ENCODE measurements at places on chromosomes 16 and 17. TPM values are rescaled to one million over a fixed set of nuclear protein-coding genes. Genes with fewer than 3 reads are reported as not detected.

- H3K4me1 ChIP-seq, result peaks cover 13% of the 10 kb centered on the region
- no peak overlapping the region for H3K4me3 ChIP-seq
- H3K27ac ChIP-seq, result no peak overlapping the region
- DNase-seq, result no peak
Observed at GRCh38 chr17:81990836-81991683, 13.6 kb downstream of the ASPSCR1 start.

GRCh38 chr17:35973333-35974260 is 7.7 kb downstream of the CCL16 start:
- no peak overlapping the region for H3K4me3 ChIP-seq
- H3K27me3 ChIP-seq, result peaks cover 3% of the 10 kb centered on the region
- H3K27ac ChIP-seq, result no peak overlapping the region
- H3K36me3 ChIP-seq, result no peaks in the 10 kb centered on the region
- peak; percentile 32 for DNase-seq

GRCh38 chr17:50157891-50158290 is 7.4 kb upstream of the PPP1R9B start:
- no peak overlapping the region for H3K4me3 ChIP-seq
- no peaks in the 10 kb centered on the region for H3K36me3 ChIP-seq
- H3K27me3 ChIP-seq, result no peaks in the 10 kb centered on the region
- peaks cover 10% of the 10 kb centered on the region for H3K4me1 ChIP-seq
- H3K27ac ChIP-seq, result no peak overlapping the region

DNA sequence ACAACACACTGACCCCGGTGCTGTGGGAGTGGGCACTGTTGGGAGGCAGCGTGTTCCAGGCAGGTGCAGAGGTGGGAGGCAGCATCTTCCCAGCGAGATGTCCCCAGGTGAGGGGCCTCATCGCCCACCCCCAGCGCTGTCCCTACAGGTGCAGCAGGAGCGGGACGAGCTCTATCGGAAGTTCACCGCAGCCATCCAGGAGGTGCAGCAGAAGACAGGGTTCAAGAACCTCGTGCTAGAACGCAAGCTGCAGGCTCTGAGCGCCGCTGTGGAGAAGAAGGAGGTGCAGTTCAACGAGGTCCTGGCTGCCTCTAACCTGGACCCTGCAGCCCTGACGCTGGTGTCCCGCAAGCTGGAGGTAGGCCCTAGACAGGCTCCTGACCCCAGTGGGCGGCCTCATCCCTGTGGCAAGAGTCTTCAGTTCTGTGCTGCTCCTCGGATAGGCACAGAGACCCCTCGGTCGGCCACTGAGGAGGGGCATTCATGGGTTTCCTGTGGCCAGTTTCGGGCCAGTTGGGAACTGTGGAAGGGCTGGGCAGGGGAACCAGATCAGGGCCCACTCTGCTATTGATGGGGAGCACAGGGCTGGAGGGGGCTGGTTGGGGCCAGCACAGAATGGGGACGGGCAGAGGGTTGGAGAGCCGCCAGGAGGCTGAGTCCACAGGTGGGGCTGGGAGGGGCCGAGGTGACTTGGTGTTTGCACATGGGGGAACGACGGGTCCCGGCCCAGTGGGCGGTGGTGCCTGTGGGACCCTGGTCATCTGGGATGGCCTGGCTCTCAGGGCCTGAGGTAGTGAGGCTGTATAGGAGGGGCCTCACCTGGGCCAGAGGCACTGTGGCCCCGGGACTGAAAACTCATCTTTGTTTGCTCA is 21.1 kb upstream of the DBNDD1 start:
- DNase-seq, result no peak
- H3K4me3 ChIP-seq, result no peak overlapping the region
- H3K4me1 ChIP-seq, result no peaks in the 10 kb centered on the region
- H3K36me3 ChIP-seq, result peaks cover 54% of the 10 kb centered on the region
- H3K27me3 ChIP-seq, result no peaks in the 10 kb centered on the region

- no peak for DNase-seq
- H3K4me3 ChIP-seq, result no peak overlapping the region
- H3K4me1 ChIP-seq, result no peaks in the 10 kb centered on the region
Observed at GRCh38 chr17:33680472-33680871, 387.4 kb upstream of the ASIC2 start.

DNA sequence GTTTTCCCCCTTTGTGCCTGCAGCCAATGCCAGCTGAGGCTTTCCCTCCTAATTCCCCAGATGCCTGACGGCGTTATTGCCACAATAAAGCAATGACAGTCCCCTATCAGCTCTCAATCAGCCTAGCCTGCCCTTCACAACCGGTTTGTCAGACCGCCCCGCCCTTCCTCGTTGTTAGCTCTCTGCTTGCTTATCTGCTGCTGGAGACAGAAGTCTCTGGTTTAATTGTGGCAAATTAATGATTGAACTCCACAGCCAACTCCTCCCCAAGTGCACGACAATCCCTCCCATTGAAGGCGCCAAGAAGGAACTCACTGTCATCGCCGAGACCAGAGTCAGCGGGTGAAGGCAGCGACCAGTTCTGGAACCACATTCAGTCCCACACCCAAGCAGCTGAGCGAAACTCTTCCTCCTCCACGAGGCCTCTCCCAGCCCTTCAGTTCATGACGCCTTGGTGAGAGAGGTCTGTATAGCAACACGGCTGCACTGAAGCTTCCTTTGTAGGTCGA is 474.4 kb downstream of the SLC39A11 start:
- H3K4me3 ChIP-seq, result no peak overlapping the region
- H3K36me3 ChIP-seq, result no peaks in the 10 kb centered on the region
- no peak for DNase-seq
- H3K27me3 ChIP-seq, result peaks cover 21% of the 10 kb centered on the region
- no peak overlapping the region for H3K27ac ChIP-seq
- H3K4me1 ChIP-seq, result peaks cover 12% of the 10 kb centered on the region

DNA sequence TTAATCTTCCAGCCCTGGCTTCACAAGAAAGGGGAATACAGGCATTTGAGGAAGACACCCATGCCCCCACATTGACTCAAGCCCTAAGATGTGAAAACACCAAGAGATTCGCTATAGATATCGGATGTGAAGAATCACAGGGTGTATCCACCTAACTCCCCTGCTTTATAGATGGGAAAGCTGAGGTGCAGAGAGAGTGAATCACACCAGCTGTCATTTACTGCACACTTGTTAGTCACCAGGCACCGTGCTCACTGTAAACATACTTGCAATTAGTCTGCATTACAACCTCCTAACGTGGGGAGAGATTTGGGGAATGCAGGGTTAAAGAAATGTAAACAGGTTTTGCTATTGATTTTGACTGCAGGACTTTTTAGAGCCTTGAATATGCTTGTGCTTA is 325.5 kb downstream of the C16orf95 start:
- H3K27me3 ChIP-seq, result no peaks in the 10 kb centered on the region
- H3K4me3 ChIP-seq, result no peak overlapping the region
- peaks cover 9% of the 10 kb centered on the region for H3K4me1 ChIP-seq
- no peaks in the 10 kb centered on the region for H3K36me3 ChIP-seq
- DNase-seq, result peak; percentile 88

GRCh38 chr17:66043419-66043818 is 148.5 kb downstream of the CEP112 start:
- no peaks in the 10 kb centered on the region for H3K4me1 ChIP-seq
- H3K27me3 ChIP-seq, result no peaks in the 10 kb centered on the region
- no peak overlapping the region for H3K4me3 ChIP-seq

DNA sequence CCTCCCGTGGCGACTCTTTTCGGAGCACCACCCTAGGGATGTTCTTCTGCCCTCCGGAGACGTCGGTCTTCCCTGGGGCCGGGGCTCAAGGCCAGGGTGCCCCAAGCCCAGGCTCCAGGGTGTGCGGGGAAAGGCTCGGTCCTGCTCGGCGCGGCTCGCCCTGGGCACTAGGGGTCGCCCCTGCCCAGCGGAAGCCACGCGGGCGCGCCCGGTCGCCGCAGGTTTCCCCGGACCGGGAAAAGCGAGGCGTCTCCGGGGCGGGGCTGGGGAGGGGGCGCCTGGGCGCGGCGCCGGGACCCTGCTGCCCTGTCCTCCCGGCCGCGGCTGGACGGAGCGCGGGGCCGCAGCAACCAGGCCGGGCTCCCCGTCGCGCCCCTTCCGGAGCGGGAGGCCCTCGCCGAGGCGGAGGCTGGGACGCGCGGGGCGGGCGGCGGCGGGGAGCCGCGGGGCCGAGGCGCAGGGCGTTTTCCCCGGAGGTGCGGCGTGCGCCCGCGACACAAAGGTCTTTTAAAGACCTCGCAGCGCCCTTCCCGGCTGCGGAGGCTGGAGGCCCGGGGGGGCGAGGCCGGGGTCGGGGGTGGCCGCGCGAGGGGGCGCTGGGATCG is 76.4 kb downstream of the MRC2 start:
- H3K4me1 ChIP-seq, result peaks cover 24% of the 10 kb centered on the region
- H3K27me3 ChIP-seq, result no peaks in the 10 kb centered on the region
- no peaks in the 10 kb centered on the region for H3K36me3 ChIP-seq
- peak overlapping the region; percentile 81 for H3K4me3 ChIP-seq

- H3K27me3 ChIP-seq, result no peaks in the 10 kb centered on the region
- no peaks in the 10 kb centered on the region for H3K36me3 ChIP-seq
- H3K27ac ChIP-seq, result no peak overlapping the region
- peak; percentile 36 for DNase-seq
- peaks cover 8% of the 10 kb centered on the region for H3K4me1 ChIP-seq
- no peak overlapping the region for H3K4me3 ChIP-seq
Observed at GRCh38 chr16:88886845-88887521, 20.5 kb upstream of the PABPN1L start.

DNA sequence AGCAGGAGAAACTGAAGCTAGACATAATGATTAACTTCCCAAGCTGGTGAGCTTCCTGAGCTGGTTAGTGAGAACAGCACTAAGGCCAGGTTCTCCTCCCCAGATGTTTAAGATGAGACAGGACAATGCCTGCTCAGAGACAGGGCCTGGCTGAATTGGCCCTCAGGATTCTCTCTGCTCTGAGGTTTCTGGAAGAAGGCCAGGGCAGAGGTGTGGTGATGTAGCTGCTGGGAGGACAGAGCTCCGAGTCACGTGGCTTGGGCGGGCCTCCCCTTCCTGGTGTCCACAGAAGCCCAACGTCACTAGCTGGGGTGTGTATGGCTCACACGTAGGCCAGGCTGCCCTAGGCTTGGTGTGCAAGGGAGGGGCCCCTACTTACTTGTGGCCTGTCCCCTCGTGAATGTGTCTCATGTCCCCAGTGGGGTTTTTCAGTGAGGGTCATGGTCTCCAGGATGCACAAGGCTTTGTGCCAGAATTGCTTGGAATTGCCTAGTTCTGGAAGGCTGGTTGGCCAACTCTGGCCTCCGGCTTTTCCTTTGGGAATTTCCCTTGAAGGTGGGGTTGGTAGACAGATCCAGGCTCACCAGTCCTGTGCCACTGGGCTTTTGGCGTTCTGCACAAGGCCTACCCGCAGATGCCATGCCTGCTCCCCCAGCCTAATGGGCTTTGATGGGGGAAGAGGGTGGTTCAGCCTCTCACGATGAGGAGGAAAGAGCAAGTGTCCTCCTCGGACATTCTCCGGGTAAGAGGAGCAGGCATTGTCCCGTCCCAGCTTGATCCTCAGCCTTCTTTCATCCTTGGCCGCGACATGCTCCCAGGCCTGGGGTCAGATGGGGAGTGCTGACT is 3.4 kb downstream of the NOD2 start:
- peak; percentile 26 for DNase-seq
- H3K4me3 ChIP-seq, result no peak overlapping the region
- no peak overlapping the region for H3K27ac ChIP-seq

DNA sequence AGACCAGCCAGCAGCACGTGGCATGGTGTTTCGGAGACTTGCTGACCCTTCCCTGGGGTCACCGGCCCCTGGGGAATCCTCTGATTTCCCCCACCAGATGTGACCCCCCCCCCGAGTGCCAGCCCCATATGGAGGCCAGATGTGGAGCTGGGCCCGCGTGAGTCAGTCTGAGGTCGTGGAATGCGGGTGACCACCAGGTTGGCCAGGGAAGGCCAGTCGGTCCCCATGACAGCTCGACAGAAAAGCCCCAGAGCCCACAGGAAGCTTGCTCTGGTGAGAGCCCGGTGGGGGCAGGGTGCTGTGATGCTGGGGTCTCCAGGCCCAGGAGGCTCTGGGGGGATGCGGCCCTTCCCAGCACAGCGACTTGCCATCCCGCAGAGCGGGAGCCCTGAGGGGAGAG is 209.0 kb downstream of the NTN1 start:
- no peak overlapping the region for H3K27ac ChIP-seq
- DNase-seq, result peak; percentile 23
- H3K36me3 ChIP-seq, result no peaks in the 10 kb centered on the region

GRCh38 chr17:41153856-41154255 is 4.2 kb upstream of the KRTAP4-5 start:
- H3K27ac ChIP-seq, result no peak overlapping the region
- no peaks in the 10 kb centered on the region for H3K4me1 ChIP-seq
- no peaks in the 10 kb centered on the region for H3K36me3 ChIP-seq
- DNase-seq, result no peak
- no peak overlapping the region for H3K4me3 ChIP-seq
- no peaks in the 10 kb centered on the region for H3K27me3 ChIP-seq

DNA sequence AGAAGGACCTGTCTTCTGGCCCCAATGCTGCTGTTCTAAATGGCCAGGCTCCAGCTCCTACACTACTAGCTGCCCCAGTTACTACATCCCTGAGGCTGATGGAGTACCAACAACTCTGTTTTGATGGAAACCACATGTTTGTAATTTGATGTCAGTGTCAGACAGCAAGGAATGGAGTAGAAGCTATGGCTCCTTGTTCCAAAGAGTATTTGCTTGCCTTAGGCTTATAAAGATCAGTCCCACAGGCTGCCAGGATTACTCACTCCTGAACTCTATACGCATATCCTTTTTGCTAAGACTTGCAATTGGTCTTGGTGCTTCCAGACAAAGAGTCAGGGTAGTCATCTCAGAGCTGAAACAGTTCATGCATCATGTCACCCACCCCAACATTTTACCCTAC is 139.6 kb downstream of the HS3ST3A1 start:
- peaks cover 2% of the 10 kb centered on the region for H3K4me1 ChIP-seq
- H3K4me3 ChIP-seq, result no peak overlapping the region
- no peaks in the 10 kb centered on the region for H3K36me3 ChIP-seq
- peak; percentile 80 for DNase-seq
- no peak overlapping the region for H3K27ac ChIP-seq

DNA sequence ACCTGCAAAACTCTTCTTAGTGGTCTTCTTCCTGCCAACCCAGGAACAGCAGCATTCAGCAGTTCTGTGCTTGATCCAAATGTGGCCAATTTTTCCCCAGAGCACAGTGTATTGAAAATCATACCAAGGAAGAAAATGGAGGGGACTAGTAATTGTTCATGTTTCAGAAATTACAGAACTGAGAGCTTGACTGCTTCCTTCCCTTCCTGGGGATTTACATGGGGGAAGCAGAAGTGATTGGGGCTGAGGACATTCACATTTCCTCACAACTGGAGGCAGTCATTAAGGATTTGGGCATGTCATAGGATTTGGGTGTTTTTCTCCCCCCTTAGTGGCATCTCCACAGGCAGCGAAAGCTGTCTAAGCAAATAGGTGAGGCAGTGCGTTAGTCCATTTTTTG is 19.7 kb downstream of the CIITA start:
- H3K27ac ChIP-seq, result no peak overlapping the region
- no peaks in the 10 kb centered on the region for H3K36me3 ChIP-seq
- no peak overlapping the region for H3K4me3 ChIP-seq
- DNase-seq, result no peak

The YPEL2 gene
- total RNA-seq, result 3.4 TPM

The CCL14 gene
- not detected for total RNA-seq

The LPO gene
- not detected for total RNA-seq

The RAD51C gene
- 21.1 TPM for total RNA-seq

The PLA2G10 gene
- not detected for total RNA-seq

The FOXF1 gene
- total RNA-seq, result 2.7 TPM

The CLDN9 gene
- not detected for total RNA-seq

The HS3ST2 gene
- total RNA-seq, result not detected
